Stimulated activated CD4-positive, alpha-beta T cell treated with anti-CD3 and anti-CD28 coated beads, Interleukin-15, amount 100 ng/mL, for 1 hour (primary cell): ENCODE measurements at places on chromosomes 1 and 21.

- no peak for DNase-seq
Measured at GRCh38 chr1:64050601-64051000, 152.8 kb upstream of the UBE2U start.

- no peak for DNase-seq
Measured at GRCh38 chr1:27583479-27583878, 20.5 kb downstream of the AHDC1 start.

DNA sequence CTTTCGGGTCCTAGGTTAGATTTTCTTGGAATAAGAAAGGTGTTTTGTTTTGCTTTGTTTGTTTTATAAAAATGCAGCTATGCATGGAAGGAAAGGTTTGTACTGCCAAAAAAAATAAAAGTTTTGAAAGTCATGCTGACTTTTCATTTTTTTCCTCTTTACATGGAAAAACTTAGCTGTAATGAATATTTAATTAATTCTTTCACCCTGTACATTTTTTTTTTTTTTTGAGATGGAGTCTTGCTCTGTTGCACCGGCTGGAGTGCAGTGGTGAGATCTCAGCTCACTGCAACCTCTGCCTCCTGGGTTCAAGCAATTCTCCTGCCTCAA is 48.7 kb downstream of the NENF start:
- DNase-seq, result no peak

DNA sequence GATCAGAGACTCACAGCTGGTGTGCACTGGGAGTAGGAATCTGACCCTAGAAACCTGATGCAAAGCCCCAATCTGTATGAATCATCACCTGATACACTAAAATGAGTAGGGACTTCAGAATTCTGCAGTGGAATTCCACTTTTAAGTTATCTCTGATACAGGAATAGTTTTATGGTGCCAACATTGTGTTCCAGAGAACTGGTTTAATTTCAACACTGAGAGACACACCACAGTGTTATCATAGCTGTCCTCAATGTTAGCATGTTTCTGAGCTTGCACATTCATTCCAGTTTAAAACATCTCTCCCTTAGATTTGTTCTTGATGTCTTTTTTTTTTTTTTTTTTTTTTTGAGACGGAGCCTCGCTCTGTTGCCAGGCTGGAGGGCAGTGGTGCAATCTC is 7.1 kb downstream of the UTS2 start:
- no peak for DNase-seq

- DNase-seq, result no peak
Measured at GRCh38 chr21:37874904-37875780, 41.1 kb downstream of the KCNJ6 start.

- no peak for DNase-seq
Measured at GRCh38 chr1:115245227-115245626, 92.8 kb downstream of the NGF start.

GRCh38 chr1:168408539-168408865 is 127.8 kb downstream of the TBX19 start:
- DNase-seq, result no peak

DNA sequence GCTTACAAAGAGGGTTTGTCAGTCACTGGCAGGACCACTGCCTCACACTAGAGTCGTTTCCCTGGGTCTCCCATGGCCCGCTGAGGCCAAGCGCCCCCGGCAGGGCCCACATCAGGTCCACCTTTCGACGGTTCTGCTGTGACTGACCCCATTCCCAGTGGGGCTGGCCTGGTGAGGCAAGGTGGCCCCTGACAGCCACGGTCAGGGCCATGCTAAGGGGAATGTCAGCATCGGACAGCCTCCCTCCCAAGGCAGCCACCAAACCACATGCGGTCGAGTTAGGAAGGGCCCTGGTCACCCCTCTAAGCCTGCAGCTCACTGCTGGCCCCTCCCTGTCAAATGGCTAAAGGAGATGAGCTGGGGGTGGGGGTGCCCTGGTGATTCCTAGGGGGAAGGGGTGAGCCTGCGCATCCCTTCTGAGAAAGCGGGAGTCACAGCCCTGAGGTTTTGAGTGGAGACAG is 2.9 kb upstream of the KIF17 start:
- DNase-seq, result no peak

DNA sequence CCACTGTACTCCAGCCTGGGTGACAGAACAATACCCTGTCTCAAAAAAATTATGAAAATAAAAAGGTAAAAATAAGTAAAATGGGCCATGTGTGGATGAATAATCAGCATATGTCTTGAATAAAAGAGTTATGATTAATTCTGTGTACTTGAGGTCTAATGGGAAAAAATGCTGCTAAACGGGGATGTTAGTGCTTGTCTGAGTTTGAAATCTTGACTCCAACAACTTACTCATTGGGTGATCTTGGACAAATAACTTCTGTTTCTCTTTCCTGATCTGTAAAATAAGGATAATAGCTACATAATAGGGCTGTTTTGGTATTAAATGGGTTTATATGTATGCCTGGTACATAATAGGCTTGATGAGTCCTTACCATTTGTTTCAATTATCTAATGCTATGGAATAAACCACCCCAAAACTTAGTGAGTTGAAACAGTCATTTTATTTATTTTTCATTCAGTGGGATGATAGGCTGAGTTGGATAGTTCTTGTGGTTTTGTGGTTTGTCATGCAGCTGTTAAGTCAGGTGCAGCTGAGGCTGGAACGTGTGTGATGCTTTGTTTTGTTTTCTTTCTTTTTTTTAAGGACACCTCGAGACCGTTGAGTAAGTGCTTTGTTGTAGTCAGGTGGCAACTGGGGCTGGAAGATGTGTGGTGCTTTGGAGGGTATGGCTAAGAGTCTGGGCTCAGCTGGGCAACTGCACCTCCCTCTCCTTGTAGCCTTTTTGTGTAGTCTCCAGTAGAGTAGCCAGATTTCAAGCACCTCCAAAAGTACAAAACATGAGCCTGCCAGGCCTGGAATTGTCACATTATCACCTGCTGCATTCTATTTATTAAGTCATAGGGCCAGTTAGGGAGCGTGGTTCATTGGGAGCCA is 4.9 kb downstream of the MDM4 start:
- DNase-seq, result no peak
